Sciatic nerve (tissue), 2 donors: ENCODE measurements at places on chromosomes 3 and 15.

GRCh38 chr15:51405693-51406523, 64.5 kb downstream of the GLDN start:
- no peak for DNase-seq

- no peak for DNase-seq
Observed at GRCh38 chr15:79900087-79900486, 3.3 kb upstream of the MTHFS start.

- peak; percentile 67 for DNase-seq
Observed at GRCh38 chr3:123799544-123800361, 84.4 kb downstream of the MYLK start.

DNA sequence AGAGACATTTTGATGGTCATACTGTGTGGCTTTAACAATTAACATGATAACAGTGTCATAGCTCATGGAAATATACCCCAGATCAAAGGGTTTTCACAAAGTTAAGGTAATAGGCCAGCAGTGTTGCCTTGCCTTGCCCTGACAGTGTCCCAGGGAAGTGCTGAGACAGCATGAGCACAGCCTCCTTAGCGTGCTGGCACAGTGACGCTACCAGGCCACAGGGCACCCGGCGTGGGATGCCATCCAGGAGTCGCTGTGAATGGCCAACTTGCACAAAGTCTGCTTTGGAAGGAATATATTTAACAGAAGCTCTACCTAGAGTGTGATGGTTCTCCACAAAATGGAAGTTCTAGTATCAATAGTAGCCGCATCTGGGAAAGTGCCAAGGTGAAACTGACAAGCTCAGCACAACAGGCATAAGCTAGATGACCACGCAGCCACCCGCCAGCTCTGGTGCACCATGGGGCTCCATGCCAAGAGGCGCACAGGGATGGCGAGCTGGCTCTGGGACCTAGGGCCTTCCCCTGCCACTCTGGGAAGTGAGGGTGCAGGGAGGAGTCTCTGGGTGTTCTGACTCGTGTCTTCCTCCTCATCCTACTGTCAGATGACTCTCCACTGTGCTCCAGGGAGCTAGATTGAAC, 86.2 kb downstream of the GABRB3 start:
- DNase-seq, result no peak

DNA sequence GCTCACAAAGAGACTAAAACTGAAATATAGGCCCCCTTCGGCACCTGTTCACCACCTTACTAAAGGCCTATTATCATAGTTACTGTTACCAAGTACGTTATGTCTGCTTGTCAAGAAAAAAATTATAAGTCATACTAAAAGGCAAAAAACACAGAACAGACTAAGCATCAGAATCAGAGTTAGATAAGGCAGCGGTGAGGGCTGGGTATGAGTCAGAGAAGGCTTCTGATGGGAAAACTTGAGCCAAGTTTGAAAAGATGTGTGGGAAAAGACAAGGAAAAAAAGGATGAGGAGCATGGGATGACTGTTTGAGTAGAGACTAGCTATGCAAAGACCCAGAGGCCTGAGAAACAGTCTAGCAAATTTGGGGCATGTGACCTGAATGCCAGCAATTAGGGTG, 387.2 kb upstream of the SGO1 start:
- DNase-seq, result no peak
